Dermis microvascular lymphatic vessel endothelial cell (primary cell): ENCODE measurements at places on chromosomes 1 and 21. TPM values are rescaled to one million over a fixed set of nuclear protein-coding genes. Genes with fewer than 3 reads are reported as not detected.

Gene MAP10
- 0.64 and 0.76 TPM in 2 replicates for total RNA-seq

Gene NPR1
- 9.4 and 50.6 TPM in 2 replicates for total RNA-seq

Gene MRTO4
- 19.4 and 19.7 TPM in 2 replicates for total RNA-seq

Gene ENTREP3
- total RNA-seq: 3.0 and 4.2 TPM in 2 replicates
